Subcutaneous preadipocyte (primary cell): ENCODE measurements at places on chromosomes 3 and 15. TPM values are rescaled to one million over a fixed set of nuclear protein-coding genes. Genes with fewer than 3 reads are reported as not detected.

The ASB14 gene
- not detected in 2 replicates for total RNA-seq

The PODXL2 gene
- 2.2 and 2.3 TPM in 2 replicates for total RNA-seq

The PAK6 gene
- total RNA-seq, result not detected in 2 replicates

The SLC22A13 gene
- total RNA-seq, result 0.37 and 1.2 TPM in 2 replicates

The CNTN4 gene
- total RNA-seq, result not detected in 2 replicates

The SERPINI2 gene
- not detected in 2 replicates for total RNA-seq

The FANCD2OS gene
- not detected in 2 replicates for total RNA-seq

The CAMK2N2 gene
- total RNA-seq, result not detected in 2 replicates

The SCAMP5 gene
- 0.59 and 1.1 TPM in 2 replicates for total RNA-seq

The AADAC gene
- under 0.01 TPM in 1 of 2 replicates, not detected in the other for total RNA-seq

The TUSC7 gene
- total RNA-seq, result not detected in 2 replicates

The EPHB1 gene
- 0.20 and 0.73 TPM in 2 replicates for total RNA-seq
